NT2/D1 (cell line): ENCODE measurements at places on chromosomes 4 and X.

DNA sequence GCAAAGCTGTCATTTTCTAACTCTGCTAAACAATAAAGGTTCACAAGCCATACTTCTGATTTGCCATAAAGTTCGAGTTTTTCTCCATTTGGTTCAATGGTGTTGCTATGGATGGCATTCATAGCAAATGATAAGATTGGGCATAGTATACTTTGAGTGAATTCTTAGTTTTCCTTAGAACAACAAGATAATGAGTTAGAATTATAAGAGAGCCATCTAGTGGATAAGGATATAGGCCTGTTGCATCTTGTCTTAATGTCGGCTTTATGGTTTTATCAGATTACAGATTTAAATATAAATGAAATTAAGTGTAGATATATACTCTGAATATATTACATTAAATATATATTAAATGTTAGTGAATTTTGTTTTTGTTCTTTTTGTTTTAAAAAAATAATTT, 644.6 kb downstream of the IL1RAPL1 start:
- DNase-seq: no peak

- DNase-seq: no peak
These were observed 2.3 kb downstream of the AMMECR1 start for GRCh38 chrX:110315551-110315950.

- no peak for DNase-seq
These were observed 47.4 kb upstream of the HOPX start for GRCh38 chr4:56728512-56728911.

GRCh38 chrX:152821145-152821765, 9.3 kb downstream of the CETN2 start:
- peak; percentile 20 for DNase-seq

DNA sequence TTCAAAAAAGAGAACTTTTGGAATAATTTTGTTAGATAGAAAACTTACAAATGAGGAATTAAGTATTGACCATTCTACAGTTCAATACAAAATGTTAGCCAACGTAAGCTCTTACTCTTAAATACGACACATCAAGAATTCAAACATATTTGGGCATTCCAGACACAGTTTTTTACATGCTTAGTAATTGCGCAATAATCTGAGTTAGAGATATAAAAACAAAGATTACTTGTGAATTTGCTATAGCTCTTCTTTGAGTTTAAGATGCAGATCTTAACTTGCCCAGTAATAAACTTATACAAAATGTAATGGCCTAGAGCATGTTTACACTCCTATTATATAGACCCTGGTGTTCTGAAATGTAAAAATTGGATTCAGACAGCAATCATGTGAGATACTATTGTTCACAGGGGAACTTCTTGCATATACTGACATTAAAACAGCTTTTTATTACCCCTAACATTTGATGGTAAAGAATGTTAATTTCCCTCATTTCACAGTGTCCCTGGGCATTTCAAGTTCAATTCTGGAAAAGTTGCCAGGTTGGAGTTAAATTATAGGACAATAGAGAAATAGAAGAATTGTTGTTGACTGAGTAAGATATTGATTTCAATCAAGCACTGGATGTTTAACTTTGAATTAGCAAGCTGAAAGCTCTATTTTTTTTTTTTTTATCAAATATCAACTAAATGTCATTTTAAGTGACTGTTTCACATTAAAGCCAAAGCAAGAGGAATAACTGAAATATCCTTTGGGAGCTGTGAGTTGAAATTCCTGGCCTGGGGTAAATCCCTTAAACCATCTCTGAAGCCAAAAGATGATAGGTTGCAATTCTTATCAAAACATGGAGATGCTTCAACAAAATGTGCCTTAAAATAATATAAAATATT, 910 bp downstream of the HPGDS start:
- no peak for DNase-seq

DNA sequence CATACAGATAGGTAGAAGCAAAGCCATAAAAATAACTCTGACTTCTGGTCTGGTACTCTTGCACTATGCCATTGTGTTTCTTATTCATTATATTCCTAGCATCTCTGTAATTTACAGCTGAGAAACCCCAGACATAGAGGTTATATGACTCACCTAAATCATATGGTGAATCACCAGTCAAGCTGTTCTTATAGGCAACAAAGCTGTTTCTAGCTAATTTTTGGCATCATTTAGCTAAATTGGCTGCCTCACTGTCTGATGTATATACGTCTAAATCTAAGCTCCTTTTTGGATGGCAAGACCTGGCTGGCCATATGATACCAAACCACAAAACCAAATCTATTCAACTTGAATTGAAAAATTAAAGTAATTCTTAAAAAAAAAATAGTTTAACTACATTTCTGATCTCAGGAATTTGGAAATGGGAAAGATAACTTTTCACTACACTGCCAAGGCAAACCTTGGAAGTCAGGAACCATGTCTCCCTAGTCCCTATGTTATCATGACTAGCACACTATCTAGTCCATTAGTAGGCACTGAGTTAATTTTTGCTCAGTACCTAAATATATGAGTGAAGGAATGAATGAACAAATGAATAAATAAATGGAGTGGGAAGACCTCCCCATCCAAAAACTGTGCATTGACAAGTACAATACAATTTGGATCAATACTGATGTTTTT, 41.3 kb upstream of the STAG2 start:
- no peak for DNase-seq

DNA sequence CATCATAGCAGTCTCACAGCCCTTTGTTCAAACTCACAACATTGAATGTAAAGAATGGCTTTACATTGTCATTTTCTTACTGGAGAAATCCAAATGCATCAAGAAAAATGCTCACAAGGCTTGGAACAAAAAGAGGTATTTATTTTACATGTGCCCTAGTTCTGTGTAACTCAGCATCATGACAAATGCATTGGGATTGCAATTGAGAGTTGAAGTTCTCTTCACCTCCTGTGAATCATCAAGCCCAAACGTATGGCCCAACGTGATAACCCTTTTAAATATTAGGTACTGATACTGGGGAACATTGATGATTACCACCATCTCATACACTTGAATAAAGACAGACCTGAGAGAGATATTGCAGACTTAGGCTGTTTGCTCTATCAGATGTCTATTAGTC, 61.6 kb downstream of the GASK1B start:
- no peak for DNase-seq

DNA sequence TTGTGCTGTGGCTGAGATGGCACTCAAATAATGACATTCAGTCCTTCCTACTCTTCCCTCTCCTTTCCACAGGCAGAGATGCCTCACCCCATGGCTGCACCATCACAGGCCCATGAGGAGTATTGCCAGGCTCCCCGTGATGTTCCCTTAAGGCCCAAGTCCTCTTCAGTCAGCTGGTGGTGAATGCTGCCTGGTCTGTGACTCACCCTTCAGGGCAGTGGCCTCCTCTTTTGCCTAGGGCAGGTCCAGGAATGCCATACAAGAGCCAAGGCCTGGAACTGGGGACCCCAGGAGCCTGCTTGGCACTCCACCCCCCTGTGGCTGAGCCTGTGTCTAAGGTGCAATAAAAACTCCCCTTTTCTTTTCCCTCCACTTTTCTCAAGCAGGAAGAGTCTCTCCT, 144.2 kb upstream of the GEMIN8 start:
- DNase-seq: no peak

- DNase-seq: no peak
These were observed 113.5 kb downstream of the RAP1GDS1 start for GRCh38 chr4:98374643-98375042.

- no peak for DNase-seq
These were observed 200.2 kb downstream of the DKK2 start for GRCh38 chr4:106835919-106836318.

DNA sequence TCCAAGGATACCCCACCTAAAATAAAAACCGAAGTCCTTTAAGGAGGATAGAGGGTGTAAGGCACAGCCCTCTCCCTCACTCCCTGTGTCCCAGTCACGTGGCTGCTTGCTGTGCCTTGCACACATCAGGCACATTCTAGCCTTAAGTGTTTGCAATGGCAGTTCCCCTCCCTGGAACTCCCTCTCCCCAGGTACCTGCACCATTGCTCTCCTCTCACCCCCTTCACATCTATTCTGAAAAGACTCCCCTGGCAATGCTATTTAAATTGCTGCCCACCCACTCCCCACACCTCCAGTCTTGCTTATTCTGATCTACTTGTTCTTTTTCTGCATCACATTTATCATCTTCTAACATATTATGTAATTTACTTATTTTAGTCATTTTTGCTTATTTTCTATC, 91.6 kb upstream of the LNX1 start:
- no peak for DNase-seq

GRCh38 chr4:53141308-53141707, 224.6 kb downstream of the SCFD2 start:
- no peak for DNase-seq

GRCh38 chr4:152921284-152921683, 14.8 kb upstream of the FHDC1 start:
- no peak for DNase-seq

DNA sequence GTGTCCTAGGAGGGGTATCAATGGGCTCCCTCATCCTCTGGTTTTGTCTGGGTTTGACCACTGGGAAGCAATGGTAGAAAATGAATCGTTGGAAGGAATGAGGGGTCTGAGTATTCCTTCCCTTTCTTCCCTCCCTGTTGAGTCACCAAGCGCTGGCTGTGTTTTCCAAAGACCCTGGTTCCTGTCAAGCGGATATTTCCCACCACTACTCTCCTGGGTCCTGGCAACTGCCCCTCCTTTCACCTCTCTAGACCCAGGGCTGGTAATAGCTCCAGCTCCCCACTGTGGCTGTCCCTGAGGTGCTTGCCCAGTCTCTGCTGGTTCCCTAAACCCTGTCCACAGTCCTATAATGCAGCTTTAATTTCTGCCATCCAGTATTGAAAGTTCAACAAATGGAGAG, 22.2 kb downstream of the SMIM43 start:
- DNase-seq: no peak

DNA sequence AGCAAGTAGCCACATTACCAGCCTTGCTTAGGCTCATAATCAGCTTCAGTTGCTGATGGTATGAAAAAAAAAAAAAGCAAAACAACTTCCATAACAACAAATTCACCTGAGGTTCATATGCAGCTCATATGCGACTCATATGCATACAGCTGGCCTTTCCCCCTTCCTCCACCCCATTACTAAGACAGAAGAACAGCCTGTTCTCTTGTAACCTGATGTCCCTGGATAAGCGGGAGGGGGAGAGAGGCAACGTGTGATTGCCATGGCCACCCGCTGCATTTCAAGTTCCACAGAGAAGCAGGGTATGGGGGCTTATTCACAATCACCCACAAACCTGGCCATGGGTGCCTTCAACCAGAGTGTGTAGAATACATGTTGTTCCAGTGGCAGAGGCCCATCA, 95.1 kb upstream of the DGKK start:
- no peak for DNase-seq

DNA sequence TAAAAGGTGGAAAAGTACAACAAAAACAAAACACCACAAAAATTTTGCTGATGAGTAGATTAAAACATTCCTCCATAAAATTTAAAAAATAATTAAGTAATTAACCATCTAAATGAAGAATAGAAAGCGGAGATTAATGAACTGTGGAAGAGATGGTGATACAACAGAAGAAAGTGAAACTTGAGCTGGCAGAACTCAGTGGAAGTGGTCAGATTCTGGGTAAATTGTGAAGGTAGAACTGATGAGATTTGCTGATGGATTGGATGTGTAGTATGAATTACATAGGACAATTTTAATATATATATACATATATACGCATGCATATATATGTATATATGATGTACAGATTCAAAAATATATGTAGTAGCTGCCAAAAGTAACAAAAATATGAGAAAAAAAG, 73.9 kb downstream of the AMOT start:
- no peak for DNase-seq

DNA sequence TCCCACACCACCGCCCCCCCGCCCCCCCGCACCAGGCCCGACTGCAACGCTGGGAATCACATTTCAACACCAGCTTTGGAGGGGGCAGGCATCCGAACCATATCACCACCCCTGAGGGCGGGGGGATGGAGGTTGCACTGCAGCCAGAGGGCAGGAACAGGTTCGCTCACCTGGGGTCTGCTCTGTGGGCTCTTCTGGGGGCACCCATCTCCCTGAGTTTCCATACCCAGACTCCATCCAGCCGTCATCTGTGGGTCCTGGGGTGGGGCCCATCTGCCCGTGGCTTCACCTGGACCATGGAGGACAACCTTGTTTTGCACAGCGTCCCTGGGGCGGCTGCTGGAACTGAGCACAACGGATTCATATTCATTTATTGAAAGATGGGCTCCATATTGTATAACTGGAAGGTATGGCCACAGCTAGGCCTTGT, 6.9 kb downstream of the PSAPL1 start:
- no peak for DNase-seq

DNA sequence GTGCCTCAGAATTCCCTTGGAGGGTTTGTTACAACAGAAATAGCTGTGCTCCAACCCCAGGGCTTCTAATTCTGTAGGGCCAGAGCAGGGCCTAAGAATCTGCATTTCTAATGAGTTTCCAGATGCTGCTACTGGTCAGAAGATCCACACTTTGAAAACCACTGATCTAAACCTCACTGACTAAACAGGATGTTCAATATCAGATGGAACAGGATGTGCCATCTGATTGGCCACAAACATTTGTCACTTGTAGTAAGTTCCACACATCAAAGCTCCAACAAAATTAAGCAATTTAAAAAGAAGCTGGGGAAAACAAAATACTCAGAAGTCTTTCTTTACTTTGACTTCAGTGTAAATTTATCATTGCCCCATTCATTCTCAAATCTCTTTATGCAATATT, 14.3 kb downstream of the CASK start:
- no peak for DNase-seq
